ENCODE measurements at places on chromosomes 7 and 10.

DNA sequence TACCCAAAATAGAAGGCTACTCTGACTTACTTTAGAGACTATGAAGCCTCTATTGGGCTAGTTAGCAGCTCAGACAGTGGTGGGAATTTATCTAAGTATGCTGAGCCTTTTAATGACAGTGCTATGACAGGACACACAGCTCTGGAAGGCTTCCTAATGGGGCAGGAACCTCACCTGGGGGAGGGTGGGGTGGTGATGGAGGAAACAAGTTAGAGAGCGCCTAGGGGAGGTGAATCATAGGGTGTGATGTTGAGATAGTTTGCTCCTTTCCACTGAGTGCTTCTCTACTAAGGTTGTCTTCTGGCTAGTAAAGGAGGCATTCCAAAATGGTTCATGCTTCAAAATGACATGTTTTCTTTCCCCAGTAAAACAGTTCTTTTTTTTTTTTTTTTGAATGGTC is 42.1 kb downstream of the PPP1R9A start:
- no peak for DNase-seq

GRCh38 chr10:102931643-102932042 is 13.5 kb downstream of the CNNM2 start:
- DNase-seq = no peak

DNA sequence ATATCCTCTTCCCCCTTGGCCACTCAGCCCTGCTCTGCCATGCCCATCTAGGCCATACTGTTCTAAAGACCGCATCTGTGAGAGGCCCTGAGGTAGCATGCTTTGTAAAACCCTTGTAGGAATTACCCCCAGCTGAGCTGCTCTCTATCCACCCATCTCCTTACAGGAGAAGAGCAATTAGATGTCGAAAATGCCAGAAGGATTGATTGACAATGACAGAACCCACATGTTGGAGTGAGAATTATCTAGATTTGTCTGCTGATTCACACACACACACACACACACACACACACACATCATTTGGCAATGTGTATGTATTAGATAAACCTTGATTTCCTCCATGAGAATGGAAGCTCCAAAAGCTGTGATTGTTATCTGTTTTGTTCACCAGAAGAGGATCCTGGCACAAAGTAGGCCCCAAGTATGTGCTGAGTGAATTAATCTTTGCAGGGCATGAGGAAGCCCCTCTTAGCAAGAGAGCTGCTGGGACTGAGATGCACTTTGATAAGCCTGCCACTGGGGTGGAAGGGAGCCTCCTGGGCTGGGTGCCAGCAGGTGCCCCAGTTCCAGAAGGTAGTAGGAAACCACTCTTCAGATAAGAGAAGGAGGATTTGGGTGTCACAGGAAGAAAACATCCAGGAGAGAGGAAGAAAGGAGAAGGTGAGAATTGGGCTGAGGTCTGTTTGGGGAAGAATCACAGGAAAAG is 187.5 kb upstream of the ADO start:
- no peak for DNase-seq

DNA sequence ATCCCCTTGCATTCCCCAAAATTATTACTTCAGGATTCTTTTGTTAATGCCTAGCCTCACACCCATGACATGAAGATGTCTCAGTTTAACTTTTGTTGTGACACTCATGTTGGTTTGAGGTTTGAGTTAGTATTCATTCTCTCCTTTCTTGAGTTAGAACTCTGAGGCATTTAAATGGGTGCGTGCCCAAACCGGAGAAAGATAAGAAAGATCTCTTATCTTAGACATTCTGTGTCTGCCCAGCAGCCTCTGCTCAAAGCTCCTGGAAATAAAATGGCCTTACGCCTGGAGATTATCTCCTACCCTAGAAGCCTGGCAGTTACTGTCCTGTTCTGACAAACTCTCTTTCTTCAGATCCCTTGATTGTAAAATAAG is 26.3 kb downstream of the WBP1L start:
- no peak for DNase-seq

- no peak for DNase-seq
Observed at GRCh38 chr7:95469187-95469586, 16.6 kb upstream of the ASB4 start.

GRCh38 chr10:34491678-34492077 is 323.4 kb downstream of the PARD3 start:
- no peak for DNase-seq

DNA sequence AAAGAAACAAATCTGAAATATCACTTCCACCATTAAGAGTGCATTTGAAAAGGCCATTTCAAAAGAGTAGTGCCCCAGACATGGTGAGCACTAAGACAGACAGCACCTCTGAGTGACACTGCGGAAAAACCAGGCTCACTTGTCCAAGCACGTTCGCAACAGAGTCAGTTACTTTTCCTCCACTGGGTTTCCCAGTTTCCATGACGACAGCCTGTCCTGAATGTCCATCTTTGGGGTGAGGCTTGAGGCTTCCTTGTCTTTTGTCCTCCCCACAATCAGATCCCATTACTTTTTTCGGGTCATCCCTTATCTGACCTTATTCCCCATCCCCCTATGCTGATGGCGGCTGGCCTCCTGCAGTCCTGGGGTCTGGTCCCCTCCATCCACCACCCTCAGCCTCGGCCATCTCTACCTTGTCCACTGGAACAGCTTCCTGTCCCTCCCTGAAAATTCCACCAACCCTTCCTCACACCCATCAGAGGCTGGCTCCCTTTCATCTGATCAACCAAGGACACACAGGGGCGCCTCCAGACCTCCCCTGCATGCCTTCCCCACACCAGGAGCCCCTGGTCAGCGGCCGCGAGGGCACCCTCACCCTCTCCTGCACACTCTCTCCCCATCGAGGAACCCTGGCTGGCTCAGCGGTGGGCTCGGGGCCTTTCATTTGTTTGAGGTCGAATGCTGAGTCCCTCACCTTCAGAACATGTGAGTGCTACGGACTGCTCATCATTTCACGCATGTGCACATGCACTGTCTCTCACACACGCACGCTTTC is 363.6 kb downstream of the DNAJB6 start:
- DNase-seq = no peak

GRCh38 chr10:130301021-130301892 is 165.1 kb downstream of the GLRX3 start:
- no peak for DNase-seq

GRCh38 chr7:147033641-147034040 is 917.0 kb downstream of the CNTNAP2 start:
- no peak for DNase-seq

DNA sequence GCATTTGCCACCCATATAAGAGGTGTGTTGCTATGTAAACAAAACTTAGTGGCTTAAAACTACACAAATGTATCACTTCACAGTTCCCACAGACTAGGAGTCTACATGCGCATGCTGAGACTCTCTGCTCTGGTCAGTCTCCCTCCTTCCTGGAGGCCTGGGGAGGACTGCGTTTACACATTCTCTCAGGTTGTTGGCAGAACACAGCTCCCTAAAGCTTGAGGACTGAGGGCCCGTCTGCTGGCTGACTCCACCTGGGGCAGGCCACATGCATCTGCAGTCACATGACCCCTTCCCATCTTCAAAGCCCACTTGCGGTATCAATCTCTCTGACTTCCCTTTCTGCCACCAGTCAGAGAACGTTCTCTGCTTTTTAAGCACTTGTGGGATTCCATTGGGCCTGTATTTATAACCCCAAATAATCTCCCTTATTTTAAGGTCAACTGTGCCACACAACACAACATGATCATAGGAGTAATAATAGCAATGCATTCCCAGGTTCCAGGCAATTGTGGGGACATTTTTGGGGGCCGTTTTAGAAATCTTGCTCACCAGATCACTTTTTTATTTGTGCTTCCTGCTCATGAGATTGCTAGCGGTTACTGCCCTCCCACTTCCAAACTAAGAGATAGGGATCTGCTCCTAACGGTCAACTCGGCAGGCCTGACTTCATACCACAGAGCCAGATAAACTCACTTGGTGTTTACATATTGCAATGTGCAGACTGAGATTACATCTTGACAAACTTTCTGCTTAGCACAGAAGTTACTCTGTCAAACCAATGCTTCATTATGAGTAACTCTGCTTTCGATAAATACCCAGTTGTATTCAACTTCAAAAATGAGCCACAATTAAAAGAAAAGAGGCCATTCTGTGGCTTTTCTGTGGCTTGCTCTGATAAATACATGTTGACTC is 96.3 kb downstream of the ALOX5 start:
- no peak for DNase-seq

GRCh38 chr10:79295563-79295962 is 51.7 kb upstream of the PPIF start:
- DNase-seq = no peak

Measured in HS-27A (cell line).